ENCODE measurements at places on chromosomes 12 and 14.

- DNase-seq, result no peak
Measured at GRCh38 chr12:57935331-57935730, 6.0 kb upstream of the ATP23 start.

- DNase-seq, result no peak
Measured at GRCh38 chr12:124848621-124849380, 14.9 kb downstream of the SCARB1 start.

GRCh38 chr12:59839514-59839913, 243.7 kb downstream of the SLC16A7 start:
- no peak for DNase-seq

DNA sequence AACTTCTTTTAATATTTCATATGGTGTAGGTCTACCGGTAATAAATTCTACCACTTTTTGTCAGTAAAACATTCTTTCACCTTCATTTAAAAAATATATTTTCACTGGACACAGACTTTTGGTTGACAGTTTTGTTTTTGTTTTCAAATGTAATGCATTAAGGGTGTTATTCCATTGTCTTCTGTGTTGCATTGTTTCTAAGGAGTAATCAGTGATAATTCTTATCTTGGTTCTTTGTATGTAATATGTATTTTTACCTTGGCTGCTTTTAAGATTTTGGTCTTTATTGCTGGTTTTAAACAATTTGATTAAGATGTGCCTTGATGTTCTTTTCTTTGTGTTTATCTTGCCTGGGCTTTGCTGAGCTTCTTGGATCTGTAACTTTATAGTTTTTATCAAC, 4.1 kb downstream of the MAP1LC3B2 start:
- no peak for DNase-seq

GRCh38 chr14:24162093-24162492, 1.0 kb downstream of the IRF9 start:
- no peak for DNase-seq

- DNase-seq, result no peak
Measured at GRCh38 chr12:75526655-75527511, 15.5 kb upstream of the KRR1 start.

DNA sequence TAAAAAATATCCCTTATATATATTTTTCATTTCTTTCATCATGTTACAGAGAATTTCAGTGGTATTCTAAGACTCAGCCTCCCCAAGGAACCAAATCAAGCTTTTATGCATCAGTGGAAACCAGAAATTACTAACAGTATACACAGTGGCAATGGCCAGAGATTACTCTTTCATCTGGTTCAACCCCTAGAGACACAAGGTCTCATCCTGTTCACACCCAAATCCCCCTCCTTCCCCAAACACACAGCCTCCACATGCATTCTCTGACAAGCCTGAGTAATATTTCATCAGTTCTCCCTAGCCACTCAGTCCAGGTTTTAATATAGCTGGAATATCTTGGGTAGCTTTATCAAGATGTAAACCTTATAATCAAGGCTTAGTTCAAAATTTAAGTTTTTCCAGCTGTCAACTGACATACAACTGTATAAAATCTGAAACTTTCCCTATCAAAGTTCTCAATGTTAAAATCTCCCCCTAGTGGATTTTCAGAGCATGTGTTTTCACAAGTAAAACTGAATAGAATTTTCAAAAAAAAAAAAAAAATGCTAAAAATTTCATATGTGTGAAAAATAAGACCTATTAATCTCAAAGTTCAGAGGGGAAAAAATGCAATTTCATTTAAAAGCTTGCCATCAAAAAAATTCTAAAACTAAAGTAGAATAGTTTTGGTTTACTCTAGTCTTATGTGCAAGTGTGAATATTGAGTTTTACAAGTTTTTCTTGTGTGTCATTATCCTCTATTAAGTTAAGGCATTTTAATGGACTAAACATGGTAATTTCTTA, 10.5 kb upstream of the SSTR1 start:
- DNase-seq, result no peak

DNA sequence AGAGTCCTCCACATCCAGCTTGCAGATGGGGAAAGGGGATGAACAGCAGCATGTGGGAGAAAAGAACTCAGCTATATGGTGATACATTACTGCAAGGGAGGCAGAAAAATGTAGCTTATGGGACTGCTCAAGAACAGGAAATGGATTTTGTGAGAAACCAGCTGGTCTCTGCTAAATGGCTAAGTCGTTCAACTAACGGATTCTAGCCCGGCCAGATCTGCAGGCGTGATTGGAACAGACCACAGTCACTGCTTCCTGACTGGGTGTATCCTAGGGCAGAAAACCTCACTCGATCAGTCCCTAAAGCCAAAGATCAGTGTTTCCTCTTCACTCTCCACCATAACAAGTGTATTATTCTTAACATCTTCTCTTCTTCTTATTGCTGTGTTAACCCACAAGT, 8.1 kb upstream of the PTGDR start:
- no peak for DNase-seq

DNA sequence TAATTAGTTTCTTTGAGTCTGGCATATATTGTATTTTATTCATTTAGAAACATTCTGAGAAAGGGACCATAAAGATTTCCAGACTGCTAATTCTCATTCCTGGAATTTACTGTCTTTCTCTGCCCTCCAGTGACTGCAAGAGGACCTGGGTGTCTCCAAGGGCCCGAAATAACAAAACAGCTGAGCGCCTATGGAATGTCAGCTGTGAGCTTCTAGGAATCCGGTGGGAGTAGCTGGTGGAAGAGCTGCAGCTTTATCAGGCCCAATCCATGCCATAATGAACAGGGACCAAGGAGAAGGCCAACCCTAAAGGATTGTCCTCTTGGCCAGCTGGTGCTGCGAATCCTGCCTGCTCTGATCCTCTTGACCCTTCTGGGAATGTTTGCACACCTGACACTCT, 31.9 kb downstream of the RDH12 start:
- no peak for DNase-seq

DNA sequence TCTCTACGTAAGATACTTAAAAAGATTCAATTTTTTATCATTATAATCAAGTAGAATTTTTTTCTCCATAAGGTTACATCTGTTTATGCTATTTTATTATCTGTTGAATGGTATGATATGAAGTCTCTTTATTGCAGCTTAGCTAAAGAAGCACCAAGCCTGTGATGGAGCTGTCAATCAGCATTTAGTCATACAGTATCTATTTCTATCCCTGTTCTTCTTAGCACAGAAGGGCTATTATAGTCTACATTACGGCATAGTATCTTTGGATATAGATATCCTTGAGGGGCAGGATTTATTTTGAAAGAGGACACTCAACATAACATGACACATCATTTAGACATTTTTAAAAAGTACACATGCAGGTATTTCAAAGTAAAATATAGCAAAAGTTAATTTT, 277.1 kb downstream of the FOXG1 start:
- DNase-seq, result no peak

- no peak for DNase-seq
Measured at GRCh38 chr12:56332512-56333196, 1.1 kb downstream of the PAN2 start.

GRCh38 chr14:50677527-50678063, 9.5 kb upstream of the SAV1 start:
- DNase-seq, result no peak

- DNase-seq, result no peak
Measured at GRCh38 chr14:67240168-67240932, 885 bp upstream of the PALS1 start.

DNA sequence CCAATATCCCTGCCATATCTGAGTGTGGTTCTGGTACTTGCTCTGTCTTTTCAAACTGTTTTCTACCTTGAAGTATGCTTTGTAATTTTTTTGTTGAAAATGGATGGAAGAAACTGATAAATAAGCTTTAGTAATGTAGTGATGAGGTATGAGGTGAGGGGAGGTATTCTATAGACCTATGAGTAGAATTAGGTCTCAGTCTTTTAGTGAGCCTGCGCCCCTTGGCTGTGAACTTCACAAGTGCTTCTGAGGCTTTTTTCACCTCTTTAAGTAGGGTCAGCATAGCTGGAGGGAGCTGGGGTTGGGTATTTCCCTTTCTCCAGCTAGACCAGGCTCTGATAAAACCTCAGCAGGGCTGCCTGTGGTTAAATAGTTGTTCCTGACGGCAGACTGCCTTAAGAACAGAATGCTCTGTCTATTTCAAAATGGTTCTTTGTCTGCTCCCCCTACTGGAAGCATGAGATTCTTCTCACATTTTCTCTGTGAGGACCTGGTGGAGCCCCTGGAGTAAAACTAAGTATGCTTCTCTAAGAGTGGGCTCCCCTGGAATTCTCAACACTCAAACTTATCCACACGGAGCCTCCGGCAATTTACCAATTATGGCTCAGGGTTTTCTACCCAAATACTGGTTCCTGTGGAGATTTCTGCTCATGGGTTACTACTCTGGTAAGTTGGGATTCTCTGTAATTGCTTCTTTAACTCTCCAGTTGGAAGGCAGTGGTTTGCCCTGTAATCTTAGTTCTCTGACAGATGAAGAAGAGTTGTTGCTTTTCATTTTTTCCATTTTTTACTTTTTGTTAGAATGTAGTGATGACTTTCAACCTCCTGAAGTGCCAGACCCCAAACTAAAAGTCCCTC, 13.1 kb downstream of the KRT5 start:
- no peak for DNase-seq

DNA sequence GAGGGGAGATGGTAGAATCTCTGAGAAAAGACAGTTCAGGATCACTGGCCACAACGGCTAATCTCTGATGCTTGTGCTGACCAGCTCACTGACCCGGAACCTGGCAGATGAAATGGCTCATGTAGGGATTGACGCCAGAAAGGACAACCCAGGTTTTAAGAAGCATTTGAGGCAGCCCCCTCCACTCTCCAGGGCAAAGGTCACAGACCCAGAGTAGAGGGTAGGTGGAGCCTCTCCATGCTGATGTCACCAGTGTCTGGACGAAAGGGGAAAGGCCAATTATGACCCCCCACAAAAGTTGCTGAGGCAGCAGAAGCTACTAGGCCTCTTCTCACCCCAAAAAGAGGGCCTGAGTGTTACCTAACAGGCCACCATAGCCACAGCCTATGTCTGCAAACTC, 1.2 kb downstream of the METTL1 start:
- no peak for DNase-seq

DNA sequence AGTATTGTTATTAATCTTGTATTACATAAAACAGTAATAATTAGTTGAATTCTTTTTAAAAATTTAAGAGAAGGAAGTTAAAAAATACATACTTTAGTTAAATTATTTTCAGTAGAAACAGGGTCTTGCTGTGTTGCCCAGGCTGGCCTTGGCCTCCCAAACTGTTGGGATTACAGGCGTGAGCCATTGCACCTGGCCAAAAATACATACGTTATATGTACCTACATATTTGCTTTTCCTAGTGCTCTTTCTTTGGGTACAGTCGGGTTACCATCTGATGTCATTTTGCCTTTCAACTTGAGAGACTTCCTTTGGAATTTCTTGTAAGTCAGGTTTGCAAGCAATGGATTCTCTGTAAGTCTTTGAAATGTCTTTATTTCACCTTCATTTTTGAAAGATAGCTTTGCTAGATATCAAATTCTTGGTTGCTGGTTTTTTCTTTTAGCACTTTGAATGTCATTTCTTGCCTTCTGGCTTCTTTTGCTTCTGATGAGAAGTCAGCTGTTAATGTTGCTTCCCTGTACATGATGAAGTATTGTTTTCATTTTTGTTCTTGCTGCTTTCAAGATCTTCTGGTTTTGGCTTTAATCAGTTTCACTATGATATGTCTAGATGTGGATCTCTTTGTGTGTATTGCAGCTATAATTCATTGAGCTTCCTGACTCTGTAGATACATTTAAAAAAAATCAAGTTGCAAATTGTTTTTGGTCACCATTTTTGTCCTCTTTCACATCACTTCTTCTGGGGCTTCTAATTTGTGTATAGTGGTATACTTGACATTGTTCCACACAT, 84.4 kb downstream of the SPATS2 start:
- DNase-seq, result no peak

GRCh38 chr14:93035585-93035916, 80.2 kb downstream of the ITPK1 start:
- no peak for DNase-seq

DNA sequence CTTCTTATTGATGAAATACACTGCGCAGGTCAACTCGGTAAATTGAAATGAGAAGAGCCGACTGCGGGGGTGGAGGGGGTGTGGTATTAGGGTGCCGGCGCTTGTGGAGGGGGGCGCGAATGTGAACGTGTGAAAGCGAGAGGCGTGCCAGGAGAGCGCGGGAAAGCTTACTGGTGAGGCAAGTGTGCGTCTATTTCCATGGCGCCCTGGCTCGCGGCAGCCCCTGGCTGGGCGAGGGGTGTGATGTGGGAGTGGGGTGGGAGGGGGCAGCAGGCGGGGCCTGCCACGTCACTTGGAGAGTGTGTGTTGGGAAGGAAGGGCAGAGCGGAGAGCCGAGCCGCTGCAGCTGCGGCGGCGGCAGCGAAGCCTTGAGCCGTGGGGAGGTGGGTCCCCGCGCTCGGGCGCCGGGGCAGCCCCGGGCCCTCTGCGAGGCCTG, 88.8 kb downstream of the GALNT8 start:
- no peak for DNase-seq

DNA sequence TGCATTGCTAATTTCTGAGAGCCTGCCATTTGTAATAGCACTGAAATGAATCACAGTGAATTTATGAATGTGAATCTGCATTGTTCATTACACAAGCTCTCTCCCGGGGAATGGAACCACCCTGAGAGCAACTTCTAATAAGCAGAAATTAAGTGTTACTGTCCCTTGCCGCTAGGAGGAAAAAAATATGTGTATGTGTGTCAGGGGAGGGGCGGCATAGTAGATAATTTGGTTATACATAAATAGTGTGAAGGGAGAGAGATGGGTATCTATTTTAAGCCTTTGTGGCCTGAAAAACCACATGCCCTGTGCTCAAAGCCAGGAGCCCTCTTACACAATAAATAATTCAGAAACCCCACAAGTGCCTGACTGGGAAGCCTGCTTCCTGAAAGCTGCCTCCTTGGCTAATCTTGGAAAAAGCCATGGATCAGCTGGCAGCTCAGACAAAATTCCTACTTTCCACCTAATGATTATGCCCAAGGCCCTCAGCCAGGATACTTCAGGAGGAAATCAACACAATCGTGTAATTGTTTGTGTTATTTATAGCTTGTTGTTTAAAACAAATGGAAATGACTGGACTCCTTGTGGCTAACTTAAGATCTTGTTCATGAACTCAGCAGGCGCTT, 366.2 kb upstream of the KITLG start:
- no peak for DNase-seq

All from stimulated activated CD8-positive, alpha-beta memory T cell treated with anti-CD3 and anti-CD28 coated beads, Interleukin-15, amount 100 ng/mL, for 4 hours (primary cell).